Right kidney (tissue), 9 donors: ENCODE measurements at places on chromosomes 11 and 22.

GRCh38 chr11:43359422-43359818, 700 bp downstream of the TTC17 start:
- no peak for DNase-seq

DNA sequence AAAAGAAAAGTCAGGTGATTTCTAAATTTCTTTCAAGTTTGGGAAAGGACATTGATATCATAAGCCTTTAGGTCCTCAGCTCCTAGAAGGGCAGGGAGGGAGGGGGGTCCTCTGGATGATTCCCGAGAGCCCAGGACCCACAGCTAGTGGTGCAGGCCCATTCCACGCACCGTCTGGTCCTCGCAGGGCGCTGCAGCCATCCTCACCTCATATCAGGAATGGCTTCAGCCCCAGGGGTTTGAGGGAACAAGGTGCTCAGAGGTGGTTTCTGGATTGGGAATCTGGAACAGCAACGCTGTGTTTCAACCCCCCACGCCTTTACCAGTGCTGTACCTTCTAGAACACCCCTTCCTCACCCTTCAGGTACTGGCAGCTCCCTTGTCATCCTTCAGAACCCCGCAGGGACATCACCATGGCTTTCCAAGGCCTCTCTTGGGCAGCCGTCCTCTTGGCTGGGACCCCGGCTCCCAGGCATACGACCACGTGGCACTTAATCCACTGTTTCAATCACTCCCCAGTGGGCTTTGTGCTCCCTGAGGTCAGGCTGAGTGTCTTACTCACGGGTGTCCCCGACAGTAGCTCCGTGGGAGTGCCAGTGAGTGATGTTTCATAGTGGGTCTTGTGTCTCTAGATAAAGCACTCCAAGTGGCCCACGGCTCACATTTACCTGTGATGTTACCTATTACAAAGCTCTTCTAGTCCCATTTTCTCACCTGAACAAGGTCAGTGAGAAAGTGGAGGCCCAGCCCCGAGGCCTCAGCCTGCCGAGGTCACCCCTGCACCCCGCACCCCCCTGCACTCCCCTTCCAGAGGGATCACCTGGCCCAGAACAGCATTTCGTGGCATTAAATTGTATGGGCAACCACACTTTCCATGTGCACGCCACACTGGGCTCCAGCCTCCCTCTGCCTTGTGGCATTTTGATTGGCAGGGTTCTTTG, 93.9 kb downstream of the MORC2 start:
- DNase-seq, result no peak

- no peak for DNase-seq
Measured at GRCh38 chr22:28023036-28023435, 104.0 kb upstream of the PITPNB start.

GRCh38 chr11:101003468-101003867, 126.1 kb downstream of the PGR start:
- DNase-seq, result no peak

DNA sequence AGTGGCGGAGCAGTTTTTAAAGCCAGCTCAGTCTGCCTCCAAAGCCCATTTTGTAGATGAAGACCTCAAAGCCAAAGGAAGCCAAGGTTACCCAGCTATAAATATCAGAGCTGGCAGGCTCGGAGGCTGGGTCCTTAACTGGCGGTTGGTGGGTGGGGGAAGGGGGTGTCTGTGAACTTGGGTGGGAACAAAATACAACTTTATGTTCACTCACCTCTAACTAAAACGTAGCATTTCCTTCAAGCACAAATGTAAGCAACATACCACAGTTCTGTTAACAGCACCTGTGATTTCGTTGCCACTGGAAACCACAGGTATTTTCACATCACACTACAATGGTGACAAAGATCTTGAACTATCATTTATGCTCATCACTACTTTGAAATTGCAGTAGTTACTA, 99.7 kb upstream of the SYT13 start:
- no peak for DNase-seq

- DNase-seq, result no peak
Measured at GRCh38 chr22:39954584-39955055, 5.6 kb upstream of the TMA7B start.

- DNase-seq, result no peak
Measured at GRCh38 chr11:126039485-126040271, 23.0 kb downstream of the CDON start.

GRCh38 chr22:46053563-46054090, 76.7 kb upstream of the WNT7B start:
- DNase-seq, result peak; percentile 92

DNA sequence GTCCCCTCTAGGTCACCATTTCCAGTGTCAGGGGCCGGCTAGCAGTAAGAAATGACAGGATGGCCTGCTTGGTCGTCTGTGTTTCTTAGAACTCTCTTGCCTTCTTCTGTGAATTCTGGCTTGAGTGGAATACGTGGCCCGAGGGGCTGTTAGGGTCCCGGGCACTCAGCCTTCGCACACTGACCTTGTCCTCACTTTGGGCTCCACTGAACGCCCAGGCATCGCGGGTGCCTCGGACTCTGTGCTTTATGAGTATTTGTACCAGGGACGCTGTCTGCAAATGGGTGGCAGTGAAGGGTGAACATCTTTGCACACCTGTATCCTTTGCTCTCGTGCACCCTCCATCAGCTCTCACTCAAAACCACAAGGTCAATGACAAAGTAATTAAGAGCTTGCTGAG, 123.4 kb upstream of the ANO1 start:
- DNase-seq, result no peak

DNA sequence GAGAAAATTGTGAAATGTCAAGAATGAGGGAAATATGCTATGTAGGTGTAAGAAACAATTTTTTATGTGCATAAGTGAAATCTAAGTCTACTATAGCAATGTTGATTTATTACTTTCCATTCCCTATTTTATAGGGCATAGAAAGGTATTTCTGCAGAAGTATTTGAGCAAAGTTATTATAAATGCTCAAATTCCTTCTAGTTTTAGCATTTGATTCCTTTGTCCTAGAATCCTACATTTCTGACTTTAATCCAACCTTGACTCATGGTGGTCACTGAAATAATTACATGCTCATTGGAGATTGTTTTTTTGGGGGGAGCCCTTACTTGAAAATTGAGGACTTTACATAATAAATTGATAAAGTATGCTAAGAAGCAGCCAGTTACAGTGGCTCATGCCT, 716.6 kb upstream of the LUZP2 start:
- DNase-seq, result no peak

GRCh38 chr11:120186774-120187591, 23.8 kb upstream of the OAF start:
- peak; percentile 64 for DNase-seq

DNA sequence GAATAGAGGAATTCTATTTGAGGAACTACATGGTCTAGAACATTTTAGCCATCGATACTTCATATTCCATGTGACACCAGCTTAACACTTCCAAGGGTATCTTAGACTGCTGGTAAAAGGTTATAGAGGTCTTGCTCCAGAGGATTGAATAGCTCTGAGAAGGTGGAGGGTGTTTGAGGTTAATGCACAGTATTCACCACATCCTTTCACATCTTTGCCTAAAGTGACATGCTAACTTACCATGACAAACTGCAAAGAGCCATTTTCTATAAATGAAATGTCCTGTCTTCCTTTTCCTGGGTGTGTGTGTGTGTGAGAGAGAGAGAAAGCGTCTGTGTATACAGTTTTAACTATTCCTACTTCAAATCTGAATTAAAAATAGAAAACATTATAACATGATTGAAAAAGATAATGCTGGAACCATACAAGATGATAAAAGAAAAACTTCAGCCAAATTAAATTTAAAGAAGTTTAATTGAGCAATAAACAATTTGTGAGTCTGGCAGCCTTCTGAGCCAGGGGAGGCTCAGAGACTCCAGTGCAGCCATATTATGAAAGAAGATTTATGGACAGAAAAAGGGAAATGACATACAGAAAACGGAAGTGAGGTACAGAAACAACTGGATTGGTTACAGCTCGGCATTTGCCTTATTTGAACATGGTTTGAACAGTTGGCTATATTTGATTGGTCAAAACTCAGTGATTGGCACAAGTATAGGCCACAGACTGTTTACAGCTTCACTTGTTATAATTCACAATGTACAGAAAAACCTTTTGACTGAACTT, 320.9 kb upstream of the CCDC179 start:
- DNase-seq, result no peak

DNA sequence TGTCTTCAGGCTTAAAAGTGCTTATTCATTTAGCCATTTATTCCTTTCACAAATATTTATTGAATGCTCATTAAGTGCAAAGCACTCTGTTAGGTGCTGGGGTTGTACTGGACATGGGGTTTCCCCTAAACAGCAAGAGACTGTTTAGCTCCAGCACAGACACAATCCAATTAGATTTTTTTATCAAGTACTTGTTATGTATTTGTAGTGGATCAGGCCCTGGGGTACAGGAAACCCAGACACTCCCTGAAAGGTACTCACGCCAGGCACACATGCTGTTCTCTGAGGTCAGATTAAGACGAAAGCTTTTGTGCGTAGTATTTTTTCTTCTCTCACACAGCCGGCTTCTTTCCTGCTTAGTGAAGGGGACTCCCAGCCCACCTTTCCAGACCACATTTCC, 218.1 kb upstream of the PLET1 start:
- DNase-seq, result no peak

DNA sequence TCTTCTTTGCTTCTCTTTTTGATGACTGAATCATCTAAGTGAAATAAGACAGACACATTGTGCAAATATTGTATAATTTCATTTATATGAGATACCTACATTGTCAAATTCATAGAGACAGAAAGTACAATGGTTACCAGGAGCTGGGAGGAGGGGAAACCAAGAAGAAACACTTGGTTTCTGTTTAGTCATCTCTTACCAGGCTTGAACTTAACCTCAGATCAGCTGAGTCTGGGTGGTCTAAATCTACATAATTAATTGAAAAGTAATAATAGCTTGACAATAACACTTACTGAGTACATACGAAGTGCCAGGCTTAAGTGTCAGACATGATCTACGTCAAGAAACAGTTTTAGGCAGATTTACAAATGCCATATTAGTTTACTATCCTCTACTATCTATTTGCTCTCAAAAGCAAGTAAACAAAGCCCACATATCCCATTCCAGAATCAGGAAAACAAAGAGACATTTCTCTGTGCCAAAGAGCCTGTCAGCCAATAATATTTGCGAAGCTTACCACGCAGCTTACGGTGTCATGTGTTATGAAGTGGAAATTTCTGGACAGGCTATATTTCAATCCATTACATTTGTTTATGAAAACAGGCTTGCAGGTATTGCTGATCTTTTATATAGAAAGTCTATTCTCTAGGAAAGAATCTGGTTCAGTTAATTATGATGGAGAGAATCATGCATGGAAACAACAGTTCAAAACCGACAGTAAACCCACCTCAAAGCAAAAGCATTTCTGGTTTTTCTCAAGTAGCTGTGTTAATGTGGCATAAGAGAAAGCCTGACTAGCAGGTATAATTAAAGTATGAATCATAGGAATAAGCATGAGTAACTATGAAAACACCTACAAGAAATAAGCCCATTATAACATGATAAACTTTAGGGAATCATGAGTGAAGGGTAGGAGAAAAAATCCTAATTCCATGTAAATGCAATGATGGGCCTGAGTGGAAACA, 2.7 kb upstream of the ARHGAP42 start:
- DNase-seq, result no peak

GRCh38 chr11:33859306-33859705, 32.6 kb downstream of the LMO2 start:
- DNase-seq, result no peak

GRCh38 chr11:12841946-12842630, 167.0 kb upstream of the RASSF10 start:
- DNase-seq, result peak; percentile 57

GRCh38 chr22:37079668-37080171, 28.2 kb downstream of the KCTD17 start:
- no peak for DNase-seq

DNA sequence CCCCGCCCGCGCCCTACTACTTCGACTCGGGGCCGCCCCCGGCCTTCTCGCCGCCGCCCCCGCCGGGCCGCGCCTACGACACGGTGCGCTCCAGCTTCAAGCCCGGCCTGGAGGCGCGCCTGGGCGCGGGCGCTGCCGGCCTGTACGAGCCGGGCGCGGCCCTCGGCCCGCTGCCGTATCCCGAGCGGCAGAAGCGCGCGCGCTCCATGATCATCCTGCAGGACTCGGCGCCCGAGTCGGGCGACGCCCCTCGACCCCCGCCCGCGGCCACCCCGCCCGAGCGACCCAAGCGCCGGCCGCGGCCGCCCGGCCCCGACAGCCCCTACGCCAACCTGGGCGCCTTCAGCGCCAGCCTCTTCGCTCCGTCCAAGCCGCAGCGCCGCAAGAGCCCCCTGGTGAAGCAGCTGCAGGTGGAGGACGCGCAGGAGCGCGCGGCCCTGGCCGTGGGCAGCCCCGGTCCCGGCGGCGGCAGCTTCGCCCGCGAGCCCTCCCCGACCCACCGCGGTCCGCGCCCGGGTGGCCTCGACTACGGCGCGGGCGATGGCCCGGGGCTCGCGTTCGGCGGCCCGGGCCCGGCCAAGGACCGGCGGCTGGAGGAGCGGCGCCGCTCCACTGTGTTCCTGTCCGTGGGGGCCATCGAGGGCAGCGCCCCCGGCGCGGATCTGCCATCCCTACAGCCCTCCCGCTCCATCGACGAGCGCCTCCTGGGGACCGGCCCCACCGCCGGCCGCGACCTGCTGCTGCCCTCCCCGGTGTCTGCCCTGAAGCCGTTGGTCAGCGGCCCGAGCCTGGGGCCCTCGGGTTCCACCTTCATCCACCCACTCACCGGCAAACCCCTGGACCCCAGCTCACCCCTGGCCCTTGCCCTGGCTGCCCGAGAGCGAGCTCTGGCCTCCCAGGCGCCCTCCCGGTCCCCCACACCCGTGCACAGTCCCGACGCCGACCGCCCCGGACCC, 17.4 kb upstream of the ACR start:
- DNase-seq, result no peak

DNA sequence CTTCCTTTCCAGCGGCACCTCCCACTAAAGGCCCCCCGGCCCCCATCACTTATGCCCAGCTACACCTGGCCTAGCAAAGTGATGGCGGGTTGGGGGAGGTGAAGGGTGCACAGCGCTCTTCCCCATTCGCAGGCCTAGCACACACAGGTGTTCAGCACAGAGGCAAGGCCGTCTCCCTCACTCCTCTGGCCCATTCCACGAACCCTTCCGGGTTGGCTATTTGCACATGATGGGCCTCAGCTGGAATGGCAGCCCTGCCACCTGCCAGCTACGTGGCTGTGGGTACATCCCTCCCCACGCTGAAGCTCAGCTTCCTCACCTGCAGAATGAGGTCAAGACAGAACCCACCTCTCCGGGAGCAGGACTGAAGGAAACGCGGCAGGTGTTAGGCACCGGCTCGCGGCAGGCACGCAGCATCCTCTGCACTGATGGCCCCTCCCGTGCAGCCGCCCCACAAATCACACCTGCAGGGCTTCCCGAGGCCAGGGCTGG, 4.8 kb downstream of the KIAA0930 start:
- no peak for DNase-seq

- DNase-seq, result peak; percentile 38
Measured at GRCh38 chr11:72684236-72684912, 10.2 kb upstream of the PDE2A start.
